ENCODE measurements at places on chromosomes 3 and 15.

DNA sequence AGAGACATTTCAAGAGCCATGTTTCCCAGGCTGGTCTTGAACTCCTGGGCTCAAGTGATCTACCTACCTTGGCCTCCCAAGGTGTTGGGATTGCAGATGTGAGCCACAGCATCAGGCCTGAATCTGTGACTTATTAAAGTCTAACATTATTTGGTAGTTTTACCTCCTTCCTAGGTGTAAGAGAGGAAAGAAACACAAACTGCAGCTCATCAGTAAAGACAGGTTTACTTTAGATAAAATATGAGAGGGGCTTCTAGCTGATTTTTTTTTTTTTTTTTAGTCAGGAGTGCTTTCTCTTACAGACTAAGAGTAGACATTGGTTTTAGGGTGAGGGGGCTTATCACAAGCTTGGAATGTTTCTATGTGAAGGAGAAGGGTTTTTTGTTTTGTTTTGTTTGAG is 63.9 kb upstream of the RNU6-1 start:
- DNase-seq: no peak

- DNase-seq: no peak
Measured at GRCh38 chr3:187641320-187642016, 28.7 kb downstream of the SST start.

DNA sequence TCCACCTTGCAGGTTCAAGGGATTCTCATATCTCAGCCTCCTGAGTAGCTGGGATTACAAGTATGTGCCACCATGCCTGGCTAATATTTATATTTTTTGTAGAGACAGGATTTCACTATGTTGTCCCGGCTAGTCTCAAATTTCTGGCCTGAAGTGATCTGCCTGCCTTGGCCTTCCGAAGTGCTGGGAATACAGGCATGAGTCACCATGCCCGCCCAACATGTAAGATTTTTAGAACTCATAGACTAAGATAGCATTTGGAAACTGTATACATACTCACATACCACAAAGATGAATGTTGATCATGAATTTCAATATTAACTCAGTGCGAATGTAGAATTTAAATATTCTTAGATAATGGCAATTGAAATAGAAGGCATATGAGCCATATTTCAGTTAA is 718.9 kb downstream of the NLGN1 start:
- no peak for DNase-seq

DNA sequence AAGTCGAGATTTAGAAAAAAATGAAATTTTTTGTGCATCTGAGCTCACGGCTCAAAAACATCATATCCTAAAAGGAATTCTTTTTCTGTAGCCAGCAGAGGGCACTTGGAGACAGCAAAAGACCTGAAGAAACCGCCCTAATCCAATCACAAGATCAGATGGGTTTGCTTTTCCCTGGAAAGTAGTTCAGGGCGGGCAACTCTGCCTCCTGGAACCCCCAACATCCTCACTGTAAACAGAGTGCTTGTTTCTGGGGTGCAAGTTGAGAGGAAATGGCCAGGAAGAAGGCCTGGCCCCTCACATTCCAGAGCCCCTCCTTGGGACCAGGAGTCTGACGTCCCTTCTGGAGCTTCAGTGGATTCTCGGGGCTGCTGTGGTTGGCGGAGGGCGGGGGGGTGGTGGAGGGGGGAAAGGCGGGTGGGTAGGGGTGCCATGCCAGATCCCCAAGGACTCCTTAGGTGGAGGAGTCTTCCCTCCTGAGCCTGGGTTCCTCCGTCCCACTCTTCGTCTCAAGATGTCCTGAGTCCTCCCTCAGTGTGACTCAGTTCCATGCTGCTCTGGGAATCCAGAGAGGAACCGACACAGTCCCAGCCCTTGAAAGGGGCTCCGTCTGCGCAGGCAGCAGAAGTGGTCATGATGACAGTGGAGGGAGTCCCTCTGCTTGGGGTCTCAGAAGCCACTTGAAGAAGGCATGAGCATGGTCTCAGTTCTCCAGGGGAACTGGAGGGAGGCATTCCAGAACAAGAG is 35.9 kb downstream of the CCK start:
- DNase-seq: no peak

DNA sequence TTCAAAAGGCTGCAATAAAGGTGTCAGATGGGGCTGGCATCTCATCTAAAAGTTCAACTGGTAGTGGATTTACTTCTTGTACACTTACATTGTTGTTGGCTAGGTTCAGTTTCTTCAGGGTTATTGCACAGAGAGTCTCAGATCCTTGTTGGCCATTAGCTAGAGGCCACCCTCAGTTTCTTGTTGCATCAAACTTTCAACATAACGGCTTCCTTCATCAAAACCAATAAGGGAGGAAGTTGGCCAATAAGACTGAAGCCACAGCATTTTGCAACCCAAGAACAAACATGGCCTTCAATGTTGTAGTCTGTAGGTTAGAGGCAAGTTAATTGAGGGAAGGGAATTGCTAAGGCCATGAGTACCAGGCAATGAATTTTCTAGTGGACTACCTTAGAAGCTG is 218.0 kb downstream of the ZBBX start:
- DNase-seq: no peak

DNA sequence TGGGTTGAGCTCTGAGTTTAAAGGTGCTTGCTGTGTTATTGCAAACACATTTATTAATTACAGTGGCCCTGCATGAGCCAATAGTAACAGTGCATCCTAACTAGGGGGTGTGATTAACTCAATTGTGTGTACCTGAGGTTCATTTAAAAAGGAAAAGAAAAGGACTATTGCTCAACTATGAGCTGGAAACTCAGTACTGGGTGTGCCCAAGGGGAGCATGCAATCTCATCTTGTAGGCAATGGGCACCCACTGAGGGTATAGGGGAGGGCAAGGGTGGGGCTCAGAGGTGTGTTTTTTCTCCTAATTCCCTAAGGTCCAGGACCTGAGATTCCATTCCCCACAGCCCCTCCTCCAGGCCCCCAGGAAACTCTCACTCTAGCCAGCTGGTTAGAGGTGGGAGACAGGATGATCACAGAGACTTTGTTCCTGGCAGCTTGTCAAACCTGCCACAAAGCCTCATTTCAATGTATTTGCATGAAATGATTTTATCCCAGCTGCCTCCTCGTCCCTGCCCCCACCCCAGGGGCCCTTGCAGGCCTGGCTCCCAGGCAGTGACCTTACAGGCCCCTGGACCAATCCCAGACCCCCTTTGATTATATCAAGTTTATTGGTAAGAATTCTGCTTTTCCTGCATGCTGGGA is 220.7 kb downstream of the TBC1D2B start:
- DNase-seq: no peak

GRCh38 chr3:46717447-46718231 is at the start of gene PRSS50:
PRSS50 (minus strand) TSS chr3:46717869; CDS start chr3:46717824, 45 bp downstream.
- no peak for DNase-seq

DNA sequence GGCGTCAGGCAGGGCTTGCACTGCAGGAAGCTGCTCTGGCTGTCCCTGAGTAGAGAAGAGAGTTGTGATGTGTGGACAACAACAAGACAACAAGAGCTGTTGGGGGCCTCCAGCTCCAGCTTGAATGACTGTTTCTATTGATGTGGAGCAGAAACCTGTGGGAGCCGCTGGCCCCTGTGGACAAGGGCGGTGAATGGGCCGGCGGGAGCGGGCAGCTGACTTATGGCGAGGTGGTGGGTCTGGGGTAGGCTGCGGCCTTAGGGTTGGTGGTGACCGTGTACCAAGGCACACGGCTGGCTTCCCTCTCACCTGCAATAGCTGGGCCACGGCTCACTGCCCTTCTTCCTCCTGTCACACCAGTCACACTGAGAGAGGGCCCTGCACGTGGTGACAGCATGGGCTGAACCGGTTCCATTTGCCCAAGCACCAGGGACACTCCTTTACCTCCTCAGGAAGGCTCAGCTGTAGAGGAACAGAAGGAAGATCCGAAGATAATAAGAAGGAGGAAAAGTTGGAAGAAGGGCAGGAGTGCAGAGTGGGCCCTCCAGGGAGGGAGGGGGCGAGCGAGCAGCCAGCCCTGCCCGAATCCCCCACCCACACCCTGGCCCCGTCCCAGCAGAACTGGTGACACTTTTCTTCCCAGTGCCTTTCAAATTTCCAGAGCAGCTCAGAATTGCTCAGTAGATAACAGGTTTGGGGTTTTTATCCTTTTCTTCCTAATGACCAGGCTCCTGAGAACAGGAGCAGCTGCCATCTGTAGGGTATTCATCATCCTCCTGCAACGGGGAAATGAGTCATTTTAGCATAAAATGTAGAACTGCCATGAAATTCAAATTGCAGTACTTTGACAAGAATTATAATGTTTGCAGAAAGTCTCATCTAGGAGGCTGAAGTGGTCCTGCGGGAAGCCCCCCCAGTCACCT is 136.9 kb downstream of the TJP1 start:
- no peak for DNase-seq

- DNase-seq: no peak
Measured at GRCh38 chr3:61575893-61576292, 14.5 kb downstream of the PTPRG start.

DNA sequence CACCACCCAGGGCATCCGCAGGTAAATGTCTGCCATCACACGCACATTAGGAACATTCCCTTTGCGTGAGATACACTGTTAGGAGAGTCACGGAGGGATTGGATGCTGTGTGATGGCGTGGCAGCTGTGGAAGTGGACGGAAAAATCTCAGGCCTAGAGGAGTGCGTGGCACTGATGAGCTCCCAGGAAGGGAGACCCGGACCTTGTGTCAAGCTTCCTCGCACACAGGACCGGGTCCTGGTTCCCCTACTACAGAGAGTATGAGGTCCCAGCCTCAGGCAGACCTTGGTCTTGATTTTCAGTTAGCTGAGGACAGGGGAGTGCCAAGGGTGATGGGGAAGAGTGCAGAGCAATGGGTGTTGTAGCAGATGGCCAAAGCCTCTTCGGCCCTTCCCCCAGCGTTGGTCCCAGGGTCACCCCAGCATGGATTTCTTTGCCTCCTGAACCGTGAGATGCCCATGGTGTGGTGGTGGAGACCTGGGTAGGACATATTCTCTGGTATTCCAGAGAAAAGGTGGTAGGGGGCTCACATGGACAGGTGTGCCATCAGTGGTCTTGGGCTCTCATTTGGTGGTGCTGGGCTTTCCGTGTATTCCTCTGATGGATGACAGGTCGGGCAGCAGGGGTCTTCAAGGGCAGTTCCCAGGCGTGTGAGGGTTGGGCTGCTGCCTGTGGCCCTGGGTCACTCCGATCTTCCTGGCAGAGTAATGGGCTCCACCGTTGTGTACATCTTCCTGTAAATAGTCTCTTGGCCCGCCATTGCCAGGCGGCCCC is 105.1 kb downstream of the SNRPN start:
- DNase-seq: no peak

GRCh38 chr3:108441518-108441917 is 68.9 kb downstream of the MYH15 start:
- DNase-seq: no peak

GRCh38 chr3:133487920-133488540 is 85.5 kb upstream of the CDV3 start:
- no peak for DNase-seq

DNA sequence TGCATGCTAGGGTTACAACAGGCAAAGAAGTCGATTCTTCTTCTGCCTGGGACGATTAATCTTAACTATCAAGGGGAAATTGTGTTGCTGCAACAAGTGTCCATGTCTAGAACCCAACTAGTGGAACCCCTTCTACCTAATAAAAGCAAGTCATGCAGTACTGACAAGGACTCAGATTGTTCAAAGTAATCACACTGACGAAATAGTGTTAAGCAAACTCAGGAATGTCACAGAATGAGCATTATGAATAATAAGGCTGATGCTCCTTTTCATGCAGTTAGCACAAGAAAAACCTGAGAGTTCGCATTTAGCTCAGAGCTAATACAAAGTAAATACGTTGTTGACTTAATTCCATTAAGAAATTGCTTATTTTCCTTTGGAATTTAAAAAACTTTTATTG is 47.5 kb upstream of the TRIM42 start:
- no peak for DNase-seq

DNA sequence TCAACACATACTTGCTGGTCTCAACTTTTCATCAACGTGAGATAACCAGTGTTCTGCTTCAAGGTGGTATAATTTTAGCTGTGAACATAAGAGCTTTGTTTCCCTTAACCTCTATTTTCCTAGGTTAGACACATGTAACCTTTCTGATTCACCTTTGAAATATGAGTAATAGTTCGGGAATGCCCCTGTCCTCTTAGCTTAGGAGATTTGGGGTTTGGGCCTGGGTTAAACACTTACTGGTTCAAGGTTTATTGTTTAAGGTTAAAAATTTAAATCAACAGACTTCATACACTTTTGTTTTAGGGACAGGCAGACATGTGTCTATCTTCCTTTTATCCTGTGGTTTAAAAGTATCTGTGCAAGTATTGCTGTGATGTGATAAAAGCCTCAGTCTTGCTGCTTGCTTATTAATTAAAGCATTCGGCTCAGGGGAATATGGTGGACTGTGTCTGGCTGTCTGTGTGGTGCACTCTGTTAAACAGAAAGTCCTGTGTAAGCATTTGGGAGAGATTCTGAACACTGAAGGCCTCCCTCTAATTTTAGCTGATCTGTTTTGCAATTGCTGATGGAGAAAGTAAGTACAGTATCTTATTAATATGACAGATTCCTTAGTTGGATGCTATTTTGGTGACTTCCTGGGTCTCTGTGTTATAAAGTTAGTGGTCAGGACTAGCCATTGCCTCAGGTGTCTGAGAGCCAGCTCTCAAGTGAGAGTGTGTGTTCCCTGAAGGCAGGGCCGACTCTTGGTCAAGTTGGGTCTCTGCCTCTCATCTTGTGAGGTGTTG is 81.8 kb downstream of the USP13 start:
- DNase-seq: no peak

GRCh38 chr3:83524901-83525300 is 1433.9 kb upstream of the CADM2 start:
- DNase-seq: no peak

GRCh38 chr3:47523310-47524073 is 10.0 kb upstream of the ELP6 start:
- no peak for DNase-seq

GRCh38 chr3:55471522-55472280 is 15.4 kb downstream of the WNT5A start:
- no peak for DNase-seq

DNA sequence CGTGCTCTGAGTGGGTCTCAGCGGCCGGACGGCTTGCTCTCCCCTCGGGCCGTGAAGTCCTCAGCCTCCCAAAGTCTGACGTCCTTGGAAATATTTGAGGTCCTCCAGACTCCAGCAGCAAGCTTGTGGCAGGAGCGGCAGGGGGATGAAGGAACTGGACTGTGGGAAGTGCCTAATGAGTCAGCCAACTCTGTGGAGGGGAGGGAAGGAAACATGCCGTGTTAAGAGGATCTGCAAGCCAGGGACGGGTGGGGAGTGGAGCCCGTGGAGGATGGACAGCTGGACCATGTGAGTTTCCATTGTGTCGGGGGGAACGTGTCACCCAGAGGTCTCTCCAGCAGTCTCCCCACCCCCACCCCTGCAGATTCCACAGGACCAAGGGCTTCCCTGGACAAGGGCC is 39.4 kb upstream of the IDH2 start:
- no peak for DNase-seq

DNA sequence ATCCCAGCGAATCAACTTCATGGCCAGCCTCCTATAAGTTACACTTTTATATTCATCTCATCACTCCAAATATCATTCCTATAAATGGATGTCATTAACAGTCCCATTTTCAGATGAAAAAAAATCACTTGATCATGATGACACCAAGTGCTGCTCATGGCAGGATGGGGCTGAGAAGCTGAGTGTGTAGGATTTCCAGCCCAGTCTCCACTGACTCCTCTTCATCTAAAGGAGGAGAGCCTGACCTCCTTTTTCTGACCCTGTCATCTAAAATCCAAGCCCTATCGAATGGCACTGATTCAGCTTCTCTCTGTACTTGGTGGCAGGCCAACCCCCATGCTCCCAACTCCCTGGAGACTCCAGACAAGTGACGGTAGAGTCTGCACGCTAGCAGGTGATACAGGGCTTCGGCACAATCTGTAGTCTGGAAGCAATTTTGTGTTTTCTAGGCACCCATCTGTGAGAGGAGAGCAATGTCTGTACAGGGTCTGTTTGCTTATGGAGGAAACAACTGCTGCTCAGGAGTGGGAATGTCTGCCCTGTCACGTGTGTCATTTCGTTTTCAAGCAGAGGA is 103.2 kb downstream of the EPHB1 start:
- peak; percentile 69 for DNase-seq

Measured in NCI-H1436 treated with DMSO at 0.1 percent for 48 hours (cell line).